ENCODE measurements at places on chromosomes 11 and 22. TPM values are rescaled to one million over a fixed set of nuclear protein-coding genes. Genes with fewer than 3 reads are reported as not detected.

DNA sequence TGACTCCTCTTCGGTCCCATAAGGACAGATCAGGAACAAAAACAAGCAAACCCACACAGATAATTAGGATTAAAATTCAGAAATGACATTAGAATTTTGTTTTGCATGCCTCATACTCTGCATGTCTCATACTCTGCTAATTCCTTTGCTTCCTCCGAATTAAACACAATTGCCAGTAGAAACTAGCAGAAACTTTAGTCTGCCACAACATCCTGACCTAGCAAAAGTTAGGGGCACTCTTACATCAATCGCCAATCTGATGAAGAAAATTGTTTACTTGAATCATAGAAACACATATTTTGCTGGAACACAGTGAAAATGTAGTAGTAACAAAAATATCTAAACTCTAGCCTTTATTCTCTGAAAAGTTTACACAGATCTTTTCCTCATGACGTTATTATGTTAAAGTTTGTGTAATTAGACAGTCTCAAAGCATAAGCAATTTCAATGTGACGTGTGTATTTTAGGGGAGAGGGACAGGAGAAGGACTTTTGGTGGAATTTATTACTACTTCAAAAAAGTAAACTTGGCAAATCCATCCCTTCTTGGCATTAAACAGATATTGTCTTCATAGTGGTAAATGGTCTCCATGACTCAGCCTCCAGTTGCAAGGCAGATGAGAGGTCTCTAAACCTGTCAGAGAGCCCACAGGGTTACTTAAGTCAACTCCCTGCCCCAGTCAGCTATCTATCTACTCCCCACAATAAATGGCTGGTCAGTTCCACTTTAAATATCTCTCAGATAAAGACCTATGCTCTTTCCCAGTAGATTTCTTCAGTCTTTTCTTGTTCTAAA lies 249.8 kb upstream of the UBASH3B start:
- DNase-seq, result no peak

DNA sequence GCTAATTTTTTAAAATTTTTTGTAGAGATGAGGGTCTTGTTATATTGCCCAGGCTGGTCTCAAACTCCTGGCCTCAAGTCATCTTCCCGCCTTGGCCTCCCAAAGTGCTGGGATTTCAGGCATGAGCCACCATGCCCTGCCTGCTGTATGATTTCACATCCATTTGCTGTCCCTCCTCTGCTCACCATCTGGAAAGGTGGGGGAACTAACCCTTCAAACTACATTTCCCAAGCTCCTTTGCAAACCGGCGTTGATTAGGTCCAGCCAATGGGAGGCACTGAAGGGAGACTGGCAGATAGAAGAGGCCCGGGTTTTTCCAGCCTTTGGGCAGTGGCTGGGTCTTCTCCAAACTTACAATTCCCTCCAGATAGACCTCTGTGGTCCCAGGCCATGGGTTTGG lies 19.3 kb downstream of the RFPL1 start:
- no peak for DNase-seq

DNA sequence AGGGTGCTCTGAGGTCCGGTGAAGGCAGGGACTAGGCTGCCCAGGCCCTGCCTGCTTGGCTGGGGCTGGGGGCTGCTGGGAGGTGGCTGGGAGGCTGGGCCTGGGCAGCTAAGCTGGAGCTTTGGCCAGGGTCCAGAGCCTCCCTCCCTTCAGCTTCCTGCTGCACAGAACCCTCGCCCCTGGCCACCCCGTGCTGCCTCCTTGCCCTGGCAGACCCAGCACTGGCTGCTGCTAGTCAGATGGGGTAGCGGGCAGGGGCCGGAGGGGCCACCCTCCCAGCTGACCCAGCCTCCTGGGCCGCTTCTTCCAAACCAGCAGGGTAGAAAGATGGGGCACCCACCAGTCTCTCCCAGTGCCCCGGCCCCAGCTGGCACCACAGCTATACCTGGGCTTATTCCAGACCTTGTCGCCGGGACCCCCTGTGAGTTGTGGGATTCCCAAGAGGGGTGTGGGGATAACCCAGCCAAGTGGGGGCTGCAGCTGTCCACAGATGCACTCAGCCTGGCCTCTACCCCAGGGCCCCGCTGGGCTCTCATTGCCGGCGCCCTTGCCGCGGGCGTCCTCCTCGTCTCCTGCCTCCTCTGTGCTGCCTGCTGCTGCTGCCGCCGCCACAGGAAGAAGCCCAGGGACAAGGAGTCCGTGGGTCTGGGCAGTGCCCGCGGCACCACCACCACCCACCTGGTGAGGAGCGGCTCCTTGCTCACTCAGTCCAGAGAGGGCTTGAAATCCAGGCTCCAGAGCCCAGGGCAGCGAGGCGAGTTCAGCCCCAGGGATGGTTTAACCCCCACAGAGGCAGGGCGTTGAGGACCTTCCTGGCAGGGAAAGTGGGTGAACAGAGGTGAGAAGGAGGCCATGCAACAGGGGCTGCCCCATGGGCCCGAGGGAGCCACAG lies at the start of gene SYT8:
SYT8 (plus strand) TSS at position 212 of the 892 bp plus-strand sequence; CDS start at position 328, 116 bp downstream.
- DNase-seq, result no peak

DNA sequence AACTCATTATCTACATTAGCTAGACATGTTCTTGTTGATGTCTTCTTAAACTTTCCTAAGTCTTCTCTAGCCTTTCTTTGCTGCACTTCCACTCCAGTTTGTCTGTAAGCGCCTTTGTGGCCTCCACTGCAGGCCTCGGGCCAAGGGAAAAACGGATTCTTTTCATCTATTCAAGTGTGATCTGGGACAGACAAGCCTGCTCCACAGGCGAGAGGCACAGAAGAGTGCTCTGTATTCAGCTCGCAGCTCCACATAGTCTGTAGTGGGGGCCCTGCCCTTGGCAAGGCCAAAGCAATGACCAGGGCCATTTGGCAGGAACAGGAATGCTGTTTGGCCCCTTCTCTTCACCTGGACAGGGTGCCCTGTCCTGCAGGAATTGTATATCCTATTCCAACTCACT lies 84.1 kb upstream of the BARX2 start:
- DNase-seq, result no peak

- peak; percentile 15 for DNase-seq
Observed at GRCh38 chr11:20364341-20364792, 853 bp downstream of the HTATIP2 start.

GRCh38 chr22:43397766-43398165 lies 14.0 kb upstream of the MPPED1 start:
- no peak for DNase-seq

DNA sequence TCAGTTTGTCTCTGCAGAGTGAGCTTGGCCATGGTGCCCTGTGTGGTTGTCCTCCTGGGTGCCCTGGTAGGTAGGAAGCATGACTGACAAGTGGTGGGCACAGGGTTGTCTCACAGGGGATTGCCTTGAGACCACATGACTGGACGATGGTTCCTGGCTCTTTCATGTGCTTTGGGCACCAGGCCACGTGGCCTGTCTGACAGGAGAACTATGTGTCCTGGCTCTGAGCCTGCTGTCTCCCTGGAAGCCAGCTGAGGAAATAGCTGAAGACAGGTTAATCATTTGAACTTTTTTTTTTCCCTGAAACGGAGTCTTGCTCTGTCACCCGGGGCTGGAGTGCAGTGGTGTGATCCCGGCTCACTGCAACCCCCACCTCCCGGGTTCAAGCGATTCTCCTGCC lies 93.2 kb downstream of the LDLRAD3 start:
- no peak for DNase-seq

- DNase-seq, result no peak
Observed at GRCh38 chr11:16981651-16982194, 32.5 kb downstream of the PLEKHA7 start.

- DNase-seq, result no peak
Observed at GRCh38 chr11:57081356-57081755, 92.6 kb downstream of the OR5AK2 start.

DNA sequence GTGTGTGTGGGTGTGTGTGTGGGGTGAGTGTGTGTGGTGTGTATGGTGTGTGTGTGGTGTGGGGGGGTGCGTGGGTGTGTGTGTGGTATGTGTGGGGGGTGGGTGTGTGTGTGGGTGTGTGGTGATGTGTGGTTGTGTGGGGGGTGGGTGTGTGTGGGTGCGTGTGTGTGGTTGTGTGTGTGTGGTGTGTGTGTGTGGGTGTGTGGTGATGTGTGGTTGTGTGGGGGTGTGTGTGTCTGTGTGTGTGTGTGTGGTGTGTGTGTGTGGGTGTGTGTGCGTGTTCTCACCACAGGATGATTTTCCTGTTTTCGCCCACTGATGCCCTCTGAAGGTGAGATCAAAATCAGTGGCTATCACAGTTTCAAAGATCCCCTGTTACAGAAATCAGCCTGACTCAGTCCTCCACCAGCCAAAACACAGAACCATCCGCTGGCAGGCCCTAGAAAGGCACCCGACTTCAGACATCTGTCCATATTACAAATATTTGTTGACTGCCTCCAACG lies 24.7 kb downstream of the CPT1A start:
- no peak for DNase-seq

- DNase-seq, result no peak
Observed at GRCh38 chr22:40385036-40385782, 14.8 kb downstream of the SGSM3 start.

GRCh38 chr11:134398079-134398444 lies 14.0 kb downstream of the B3GAT1 start:
- DNase-seq, result no peak

DNA sequence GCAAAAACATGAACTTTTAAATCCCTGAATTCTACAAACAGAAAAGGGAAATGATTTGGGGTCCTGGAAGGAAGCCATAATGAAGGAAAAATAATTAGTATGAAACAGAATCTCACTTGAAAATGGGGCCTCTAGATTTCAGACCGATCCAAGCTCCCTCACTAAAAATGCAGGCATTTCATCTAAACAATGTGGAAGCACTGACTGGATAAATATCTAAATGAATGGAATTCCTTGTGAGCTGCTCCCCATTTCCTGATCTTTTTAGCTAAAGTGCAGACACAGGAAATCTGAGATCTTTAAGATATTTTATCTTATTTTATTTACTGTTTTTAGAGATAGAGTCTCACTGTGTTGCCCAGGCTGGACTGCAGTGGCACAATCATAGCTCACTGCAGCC lies 1255.8 kb downstream of the LRRC4C start:
- DNase-seq, result no peak

DBX1 gene
- not detected for total RNA-seq

MLC1 gene
- total RNA-seq, result not detected

SMTNL1 gene
- not detected for total RNA-seq

HTR3A gene
- 15.6 TPM for total RNA-seq

SPON1 gene
- total RNA-seq, result not detected

C11orf97 gene
- not detected for total RNA-seq

MOGAT2 gene
- 0.22 TPM for total RNA-seq

Measured in activated B cell treated with CpG ODN at 0.5 μM for 24 hours (primary cell).